CD4-positive, alpha-beta T cell treated with Interleukin-15 for 4 hours (primary cell): ENCODE measurements at places on chromosomes 1 and 21.
A peak's percentile ranks its signal among the peaks of the same experiment; 100 is the strongest.

DNA sequence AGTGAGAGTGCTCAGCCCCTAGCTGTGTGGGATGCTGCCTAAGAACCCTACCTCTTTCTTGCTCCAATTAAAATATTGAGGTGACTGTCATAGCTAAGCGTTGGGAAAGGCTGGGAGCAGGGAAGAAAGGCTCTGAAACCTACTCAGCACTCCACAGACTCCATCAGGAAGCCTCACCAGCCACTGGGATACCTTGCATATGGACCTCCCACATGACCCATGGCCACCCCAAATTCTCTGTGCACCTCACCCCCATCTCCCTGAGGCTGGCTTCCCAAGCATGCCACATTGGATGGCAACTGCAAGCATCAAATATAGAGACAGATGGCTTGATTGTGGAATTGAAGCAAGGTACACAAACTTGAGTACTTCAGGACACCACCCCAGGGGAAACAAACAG is 41.8 kb downstream of the FLVCR1 start:
- no peak for DNase-seq

DNA sequence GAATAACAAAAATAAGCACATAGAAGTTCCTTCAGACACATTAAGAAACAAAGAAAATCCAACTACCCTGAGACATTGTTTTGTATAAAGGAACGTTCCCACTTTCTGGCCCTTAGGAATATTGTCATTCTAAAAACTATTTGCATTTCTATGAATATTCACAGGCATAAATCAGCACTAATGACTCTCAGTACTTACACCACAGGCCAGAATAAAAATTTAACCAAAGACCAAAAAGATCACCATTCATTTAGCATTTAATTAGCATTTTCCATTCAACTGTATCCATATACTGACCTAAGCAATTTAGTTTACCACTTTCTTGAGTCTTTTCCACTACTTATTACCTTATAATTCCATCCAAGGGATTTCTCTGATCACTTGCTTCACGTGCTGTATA is 75.4 kb downstream of the TTLL7 start:
- DNase-seq = no peak

DNA sequence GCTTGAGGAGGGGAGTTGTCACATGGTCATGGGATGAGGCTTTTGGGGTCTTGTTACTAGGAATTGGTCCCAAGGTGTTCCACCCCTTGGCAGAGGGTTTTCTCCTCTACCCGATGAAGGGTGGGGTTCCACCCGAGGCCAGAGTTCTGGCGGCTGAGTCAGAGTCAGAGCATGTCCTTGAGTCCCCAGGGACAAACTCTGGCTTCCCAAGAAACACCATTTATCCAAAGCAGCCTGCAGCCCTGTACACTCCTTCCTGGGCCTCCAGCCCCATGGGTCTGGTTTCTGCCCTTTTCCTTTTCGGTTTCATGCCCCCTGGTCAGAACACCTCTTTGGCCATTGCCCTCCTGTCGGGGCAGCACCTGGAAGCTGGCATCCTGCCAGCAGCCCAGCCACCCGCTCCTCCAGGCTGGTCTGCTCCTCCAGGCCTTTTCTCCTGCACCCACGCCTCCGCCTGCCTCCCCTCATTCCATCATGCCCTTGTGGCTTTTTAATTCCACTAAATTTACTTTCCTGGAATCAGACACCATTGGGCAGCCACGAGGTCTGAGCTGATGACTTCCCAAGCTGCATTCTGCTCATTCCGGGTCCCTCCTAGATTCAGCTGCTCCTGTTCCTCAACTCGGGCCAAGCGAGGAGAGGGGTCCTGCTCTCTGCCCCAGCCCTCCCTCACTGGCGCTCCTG is 301.7 kb upstream of the VAMP3 start:
- DNase-seq = no peak

DNA sequence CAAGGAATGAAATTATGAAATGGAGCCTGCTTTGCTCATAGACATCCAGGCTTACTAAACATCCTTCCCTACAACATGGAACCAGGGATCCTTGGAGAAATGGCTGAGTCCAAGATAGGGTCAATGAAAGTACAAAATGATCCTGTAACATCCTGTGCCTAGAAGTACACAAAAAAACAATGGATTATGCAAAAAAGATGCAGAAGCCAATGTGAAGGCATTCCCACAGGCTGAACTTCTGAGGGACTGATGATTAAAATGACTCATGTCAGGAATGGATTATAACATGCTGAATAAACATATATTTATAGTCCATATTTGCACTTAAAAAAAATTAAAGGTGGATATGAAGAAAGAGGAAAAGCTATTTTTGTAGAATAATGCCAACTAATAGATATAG is 10.4 kb upstream of the HOOK1 start:
- no peak for DNase-seq

DNA sequence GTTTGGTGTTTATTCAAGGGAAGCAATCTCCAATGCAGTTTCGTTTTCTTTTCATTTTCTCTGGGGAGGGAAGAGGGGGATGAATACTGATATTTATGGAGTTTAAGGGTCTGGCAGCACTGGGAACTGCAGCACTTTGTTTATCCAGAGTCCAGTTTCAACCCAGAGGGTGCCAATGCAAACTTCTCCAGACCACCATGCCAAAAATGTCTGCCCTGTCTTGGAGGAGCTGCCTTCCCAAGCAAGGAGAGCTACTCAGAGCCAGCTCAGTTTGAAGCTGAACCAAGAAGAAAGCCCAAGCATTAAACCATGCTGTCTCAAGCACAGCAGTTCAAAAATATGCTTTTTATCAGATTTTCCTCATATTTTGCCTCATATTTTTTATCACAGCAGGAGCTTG is 589.7 kb downstream of the LMO4 start:
- DNase-seq = no peak

DNA sequence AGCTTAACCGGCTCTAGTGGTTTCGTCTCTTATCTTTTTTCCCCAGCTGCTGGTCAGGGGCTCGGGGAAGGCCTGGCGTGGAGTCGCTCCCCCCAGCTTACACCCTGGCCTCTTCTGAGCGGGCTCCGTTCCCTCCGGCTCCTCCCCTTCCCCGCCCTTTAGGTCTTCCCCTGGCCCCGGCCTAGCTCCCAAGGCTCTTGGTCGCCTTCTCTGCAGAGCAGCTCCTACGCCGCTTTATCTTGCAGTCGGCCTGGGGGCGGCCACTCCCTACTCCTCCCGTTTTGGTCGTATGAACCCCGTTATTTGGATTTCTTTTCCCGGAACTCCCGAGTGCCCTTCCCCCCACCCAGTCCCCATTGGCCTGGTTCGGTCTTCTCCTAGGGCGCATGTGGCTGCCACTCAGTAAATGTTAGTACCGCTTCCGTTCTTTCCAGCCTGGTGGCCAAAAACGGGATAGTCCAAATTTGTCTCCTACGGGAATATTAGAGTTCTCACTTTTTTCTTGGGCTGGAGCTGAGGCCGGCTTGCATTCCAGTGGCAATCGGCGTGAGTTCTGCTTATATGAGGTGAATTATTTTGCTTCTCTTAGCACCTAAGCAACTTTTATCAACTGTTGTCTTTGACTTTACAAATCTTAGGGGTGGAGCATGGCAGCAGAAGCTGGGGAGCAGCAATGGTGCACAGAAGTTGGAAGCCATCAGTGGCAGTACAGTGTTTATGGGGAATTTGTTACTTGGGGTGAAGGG is 467 bp downstream of the THRAP3 start:
- DNase-seq = no peak

DNA sequence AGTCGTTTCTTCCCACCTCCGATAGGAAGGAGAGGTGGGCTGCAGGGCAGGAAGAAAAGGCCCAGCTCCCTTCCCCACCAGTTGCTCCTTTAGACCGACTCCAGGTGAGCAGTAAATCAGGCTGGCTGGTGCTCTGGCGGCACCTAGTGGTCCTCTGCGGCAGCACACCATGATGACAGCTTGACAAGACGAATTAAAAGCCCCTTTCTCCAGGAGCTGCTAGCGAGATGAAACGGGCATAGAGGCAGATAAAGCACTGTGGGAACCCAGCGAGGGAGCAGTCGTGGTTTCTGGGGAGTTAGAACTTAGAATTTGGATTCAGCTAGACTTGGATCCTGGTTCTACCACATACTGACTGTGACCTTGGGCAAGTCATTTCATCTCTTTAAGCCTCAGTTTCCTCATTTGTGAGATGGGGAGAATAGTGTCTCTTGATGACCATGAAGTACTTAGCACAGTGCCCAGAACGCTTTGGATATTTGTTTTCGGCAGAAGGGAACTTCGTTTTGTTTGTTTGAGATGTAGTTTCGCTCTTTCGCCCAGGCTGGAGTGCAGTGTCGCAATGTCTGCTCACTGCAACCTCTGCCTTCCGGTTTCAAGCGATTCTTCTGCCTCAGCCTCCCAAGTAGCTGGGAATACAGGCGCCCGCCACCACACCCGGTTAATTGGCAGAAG is 21.8 kb upstream of the COL9A2 start:
- DNase-seq = peak; percentile 92

DNA sequence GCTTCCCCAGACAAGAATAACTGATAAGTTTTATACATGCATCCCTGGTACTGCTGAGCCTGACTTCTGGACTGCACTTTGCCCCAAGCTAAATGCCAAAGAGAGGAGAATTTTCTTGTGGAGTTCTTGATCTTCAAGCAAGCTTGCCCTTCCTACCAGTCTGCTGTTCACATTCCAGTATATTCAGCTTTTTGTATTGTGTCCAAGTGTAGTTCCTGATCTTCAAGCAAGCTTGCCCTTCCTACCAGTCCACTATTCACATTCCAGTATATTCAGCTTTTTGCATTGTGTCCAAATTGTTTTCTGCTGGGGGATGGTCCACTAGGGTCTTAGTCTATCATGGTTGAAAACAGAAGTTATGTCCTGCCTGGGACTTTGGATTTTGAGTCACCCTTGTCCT is 894 bp upstream of the TSEN15 start:
- no peak for DNase-seq

DNA sequence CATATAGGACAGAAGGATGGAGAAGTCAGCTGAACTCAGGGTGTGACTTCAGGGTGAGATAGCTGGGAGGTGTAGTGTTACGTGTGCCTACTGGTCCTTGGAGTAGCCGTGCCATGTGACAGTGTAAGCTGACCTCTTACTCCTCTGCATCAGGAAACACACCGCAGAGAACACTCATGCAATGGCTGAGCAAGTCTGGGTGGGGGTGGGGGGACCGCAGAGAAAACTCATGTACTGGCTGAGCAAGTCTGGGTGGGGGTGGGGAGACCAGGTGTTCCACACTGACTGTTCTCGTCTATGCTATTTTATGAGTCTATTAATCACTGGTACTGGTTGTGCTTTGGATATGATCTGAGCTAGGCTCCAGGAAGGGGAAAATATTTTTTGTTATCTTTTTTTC is 233.1 kb downstream of the PAPPA2 start:
- DNase-seq = no peak

DNA sequence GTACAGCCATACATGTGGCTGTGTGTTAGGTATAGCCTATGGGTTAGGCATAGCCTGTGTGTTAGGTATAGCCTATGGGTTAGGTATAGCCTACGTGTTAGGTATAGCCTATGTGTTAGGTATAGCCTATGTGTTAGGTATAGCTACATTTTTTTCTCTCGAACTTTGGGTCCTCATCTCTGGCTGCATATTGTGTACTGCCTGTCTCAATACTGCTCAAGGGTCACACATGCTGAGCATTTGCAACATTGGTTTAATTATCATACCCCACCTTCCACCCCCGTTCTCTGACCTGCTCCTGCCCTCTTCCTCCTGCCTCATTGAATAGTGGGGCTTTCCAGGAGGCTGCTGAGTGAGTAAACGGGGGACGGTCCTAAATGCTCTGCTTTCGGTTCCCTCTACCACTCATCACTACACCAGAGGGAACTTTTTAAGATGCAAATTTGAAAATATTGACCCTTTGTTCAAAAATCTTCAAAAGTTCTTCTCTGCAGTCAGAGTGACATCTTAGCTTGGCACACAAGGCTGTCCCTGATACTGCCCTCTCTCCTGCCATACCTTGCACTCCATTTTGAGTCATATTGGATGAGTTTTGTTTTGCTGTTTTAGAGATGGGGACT is 17.8 kb downstream of the OR2B11 start:
- DNase-seq = no peak

GRCh38 chr1:247494767-247495166 is 36.9 kb upstream of the OR2B11 start:
- DNase-seq = no peak

DNA sequence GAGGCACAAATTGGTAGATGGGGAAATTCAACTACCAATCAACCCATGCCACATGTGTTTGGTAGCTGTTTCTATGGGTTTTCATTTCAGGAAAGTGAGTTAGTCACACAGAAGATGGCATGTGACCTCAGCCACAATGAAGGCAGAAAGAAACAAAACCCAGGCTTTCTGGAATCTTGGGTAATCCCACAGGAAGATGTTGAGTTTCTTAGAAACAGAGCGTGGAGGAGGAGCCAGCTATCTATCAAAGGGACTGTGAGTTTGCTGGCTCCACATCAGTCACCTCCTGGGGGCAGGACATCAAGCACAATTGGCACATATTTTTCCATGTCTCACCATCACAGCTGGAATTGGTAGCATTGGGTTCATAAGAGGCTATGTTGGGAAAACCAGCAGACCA is 188.9 kb upstream of the PLXNA2 start:
- DNase-seq = no peak

DNA sequence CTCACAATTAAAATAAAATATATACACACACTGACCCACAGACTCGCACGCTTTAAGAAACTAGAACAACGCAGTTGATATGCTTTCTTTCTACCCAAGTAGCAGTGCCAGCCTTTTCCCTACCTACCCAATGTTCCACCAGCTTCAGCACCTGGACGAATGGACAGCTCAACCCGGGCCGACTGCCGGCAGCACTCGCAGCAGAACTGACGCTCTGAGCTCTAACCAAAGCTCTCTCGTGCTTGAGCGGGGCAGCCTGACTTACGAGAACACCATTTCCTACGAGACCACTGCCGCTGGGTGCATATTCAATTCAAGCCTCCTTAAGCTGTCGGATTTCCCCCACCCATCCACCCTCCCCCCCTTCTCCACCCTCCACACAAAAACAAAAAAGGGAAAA is 127.4 kb upstream of the DPYD start:
- peak; percentile 64 for DNase-seq

GRCh38 chr21:43983390-43983789 is 28.7 kb upstream of the TRAPPC10 start:
- no peak for DNase-seq
